Breast epithelium (tissue), 4 donors: ENCODE measurements at places on chromosomes 4 and X. TPM values are rescaled to one million over a fixed set of nuclear protein-coding genes. Genes with fewer than 3 reads are reported as not detected.

The ADRA2C gene
- 1.6 TPM for total RNA-seq

The PTCHD1 gene
- total RNA-seq: 5.7 TPM

The SUPT20HL2 gene
- not detected for total RNA-seq

The HPSE gene
- 1.3 TPM for total RNA-seq

The IL1RAPL1 gene
- total RNA-seq: 0.16 TPM

The P2RY10 gene
- total RNA-seq: 0.98 TPM

GRCh38 chr4:52376132-52376704 lies 282.9 kb downstream of the USP46 start:
- H3K36me3 ChIP-seq: no peaks in the 10 kb centered on the region
- no peaks in the 10 kb centered on the region for H3K27me3 ChIP-seq
- H3K4me3 ChIP-seq: no peak overlapping the region

GRCh38 chr4:23741681-23742191 lies 148.1 kb downstream of the PPARGC1A start:
- no peaks in the 10 kb centered on the region for H3K36me3 ChIP-seq
- DNase-seq: no peak
- H3K4me3 ChIP-seq: no peak overlapping the region
- no peaks in the 10 kb centered on the region for H3K4me1 ChIP-seq

DNA sequence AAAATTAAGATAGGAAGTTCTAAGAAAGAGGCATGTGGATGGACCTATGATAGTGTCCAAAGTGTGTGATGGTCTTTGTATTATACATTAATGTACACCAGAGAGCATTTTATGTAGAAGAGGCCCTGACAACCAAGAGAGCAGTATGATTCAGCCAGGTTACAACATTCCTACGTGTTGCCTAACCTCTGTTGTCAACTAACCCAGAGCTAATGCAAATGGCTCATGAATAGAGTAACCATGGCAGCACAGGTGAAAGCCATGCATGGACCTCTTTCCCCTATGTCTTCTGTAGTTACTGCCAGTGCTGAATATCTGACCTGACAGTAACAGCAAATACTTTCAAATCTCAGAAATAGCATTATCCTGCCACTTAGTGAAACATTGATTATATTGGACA lies 255.6 kb downstream of the NDST4 start:
- H3K27ac ChIP-seq: no peak overlapping the region
- no peaks in the 10 kb centered on the region for H3K27me3 ChIP-seq
- no peaks in the 10 kb centered on the region for H3K4me1 ChIP-seq

DNA sequence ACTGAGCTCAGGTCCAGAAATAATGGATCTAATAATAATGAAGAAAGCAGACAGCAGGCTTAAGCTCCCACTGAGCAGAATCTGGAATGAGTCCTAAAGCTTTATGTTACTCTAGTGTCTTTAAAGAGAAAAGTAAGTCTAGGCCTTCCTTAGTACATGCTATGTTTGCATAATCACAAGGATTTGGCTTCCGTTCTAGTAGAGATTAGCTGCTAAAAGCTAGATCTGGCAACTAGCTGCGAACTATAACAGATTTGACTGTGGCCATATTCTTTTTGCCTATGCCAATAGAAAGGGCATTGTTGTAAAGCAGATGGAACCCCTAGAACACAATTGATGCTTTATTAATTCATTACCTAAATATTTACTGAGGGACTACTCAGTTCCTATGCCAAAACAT lies 19.0 kb downstream of the COX7B2 start:
- no peak overlapping the region for H3K27ac ChIP-seq
- no peaks in the 10 kb centered on the region for H3K4me1 ChIP-seq
- H3K4me3 ChIP-seq: no peak overlapping the region
- no peaks in the 10 kb centered on the region for H3K36me3 ChIP-seq
- H3K27me3 ChIP-seq: no peaks in the 10 kb centered on the region

GRCh38 chr4:141350122-141350905 lies 129.6 kb downstream of the ZNF330 start:
- no peaks in the 10 kb centered on the region for H3K27me3 ChIP-seq
- DNase-seq: no peak
- H3K36me3 ChIP-seq: no peaks in the 10 kb centered on the region
- H3K27ac ChIP-seq: no peak overlapping the region

DNA sequence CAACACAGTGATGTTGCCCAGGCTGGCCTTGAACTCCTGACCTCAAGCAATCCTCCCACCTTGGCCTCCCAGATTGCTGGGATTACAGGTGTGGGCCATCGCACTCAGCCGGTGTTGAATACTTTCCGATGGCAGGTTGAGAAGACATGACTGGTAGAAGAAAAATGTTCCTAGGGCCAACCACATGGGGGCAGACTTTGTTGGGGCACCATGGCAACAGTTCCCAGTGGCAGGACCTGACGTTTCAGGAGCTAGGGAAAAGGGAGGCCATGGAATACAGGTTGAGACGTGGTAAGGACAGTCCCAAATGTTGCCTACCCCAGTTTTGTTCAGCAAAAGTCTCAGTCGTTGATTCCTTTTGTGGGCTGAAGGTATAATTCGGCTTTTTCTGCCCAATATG lies 134.6 kb downstream of the ASMT start:
- H3K4me1 ChIP-seq: no peaks in the 10 kb centered on the region
- no peak overlapping the region for H3K27ac ChIP-seq
- H3K36me3 ChIP-seq: no peaks in the 10 kb centered on the region

DNA sequence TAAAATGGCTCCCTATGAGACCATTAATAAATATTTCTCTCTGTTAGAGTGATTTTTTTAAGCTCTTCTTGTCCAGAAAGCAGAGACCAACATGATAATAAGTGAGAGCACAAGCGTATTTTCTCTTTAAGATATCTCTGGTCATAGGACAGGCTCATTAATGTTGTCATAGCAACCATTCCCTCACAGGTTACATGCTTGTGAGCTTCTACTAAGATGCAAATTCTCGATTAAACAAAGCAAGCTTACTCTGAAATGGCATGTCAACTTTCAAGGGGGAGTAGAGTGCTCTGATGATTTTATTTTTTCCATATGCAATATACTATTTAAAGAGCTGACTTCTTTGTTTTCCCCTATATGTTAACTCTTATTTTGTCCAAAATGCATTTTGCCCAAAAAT lies 487.2 kb upstream of the LCORL start:
- H3K36me3 ChIP-seq: no peaks in the 10 kb centered on the region
- no peaks in the 10 kb centered on the region for H3K4me1 ChIP-seq
- H3K27me3 ChIP-seq: no peaks in the 10 kb centered on the region
- no peak overlapping the region for H3K4me3 ChIP-seq
- DNase-seq: no peak

DNA sequence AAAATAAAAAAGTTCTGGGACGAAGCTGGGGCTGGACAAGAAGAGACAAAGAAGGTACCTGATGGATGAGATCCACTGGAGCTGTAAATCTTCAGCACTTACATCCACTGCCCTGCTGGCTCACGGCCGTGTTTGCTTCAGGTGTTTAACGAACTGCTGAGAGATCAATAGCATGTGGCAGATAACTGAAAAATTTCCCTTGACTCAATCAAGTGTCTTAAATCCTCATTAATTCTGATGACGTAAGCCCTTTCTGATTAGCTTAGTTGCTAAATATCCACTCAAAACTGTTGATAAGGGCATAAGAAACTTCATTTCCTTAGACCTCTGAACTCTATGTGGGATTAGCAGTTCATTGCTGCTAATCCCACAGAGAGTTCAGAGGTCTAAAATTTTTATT lies 354.2 kb upstream of the HS3ST1 start:
- no peak for DNase-seq
- H3K27me3 ChIP-seq: no peaks in the 10 kb centered on the region
- no peak overlapping the region for H3K4me3 ChIP-seq
- no peaks in the 10 kb centered on the region for H3K36me3 ChIP-seq
- H3K27ac ChIP-seq: no peak overlapping the region

DNA sequence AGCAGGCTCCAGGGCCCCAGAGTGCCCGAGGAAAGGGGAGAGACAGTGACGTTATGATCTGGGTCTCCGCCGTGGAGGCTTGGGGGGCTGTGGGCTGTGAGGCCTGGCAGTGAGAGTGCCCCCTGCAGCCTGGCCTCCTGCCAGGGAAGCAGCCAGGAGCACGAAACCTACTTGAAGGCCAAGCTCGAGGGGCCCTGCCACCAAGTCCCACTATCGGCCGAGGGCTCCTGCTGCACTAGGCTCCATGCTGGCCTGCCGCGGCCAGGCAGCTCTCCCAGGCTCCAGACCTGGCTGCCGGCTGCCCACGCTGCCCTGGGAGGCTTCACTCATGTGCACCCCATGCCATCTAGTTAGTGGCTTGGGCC lies 18.7 kb downstream of the FLNA start:
- H3K36me3 ChIP-seq: no peaks in the 10 kb centered on the region
- no peak for DNase-seq
- H3K4me1 ChIP-seq: no peaks in the 10 kb centered on the region
- no peaks in the 10 kb centered on the region for H3K27me3 ChIP-seq
- H3K4me3 ChIP-seq: no peak overlapping the region

- DNase-seq: no peak
- no peaks in the 10 kb centered on the region for H3K36me3 ChIP-seq
- no peak overlapping the region for H3K27ac ChIP-seq
- H3K27me3 ChIP-seq: no peaks in the 10 kb centered on the region
- H3K4me1 ChIP-seq: no peaks in the 10 kb centered on the region
Measured at GRCh38 chrX:110257889-110258288, 60.0 kb downstream of the AMMECR1 start.

DNA sequence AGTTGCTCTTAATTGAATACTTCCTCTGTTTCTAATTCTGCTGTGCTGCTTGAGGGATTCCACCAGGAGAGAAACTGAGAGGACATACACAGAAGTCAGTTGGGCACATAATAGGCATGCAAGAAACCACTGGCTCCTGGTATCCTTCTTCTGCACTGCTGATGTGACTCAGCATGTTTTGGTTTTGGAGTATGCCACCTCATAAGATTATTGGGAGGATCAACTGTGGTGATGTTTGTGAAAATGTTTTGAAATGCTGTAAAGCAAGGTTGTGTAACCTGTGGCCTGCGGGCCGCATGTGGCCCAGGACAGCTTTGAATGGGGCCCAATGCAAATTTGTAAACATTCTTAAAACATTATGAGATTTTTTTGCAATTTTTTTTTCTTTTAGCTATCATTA lies 119.6 kb downstream of the GATB start:
- no peaks in the 10 kb centered on the region for H3K4me1 ChIP-seq
- no peak overlapping the region for H3K27ac ChIP-seq
- DNase-seq: no peak
- H3K27me3 ChIP-seq: no peaks in the 10 kb centered on the region
- H3K4me3 ChIP-seq: no peak overlapping the region
- H3K36me3 ChIP-seq: no peaks in the 10 kb centered on the region

GRCh38 chr4:19689511-19689910 lies 562.2 kb upstream of the SLIT2 start:
- H3K27ac ChIP-seq: no peak overlapping the region
- no peaks in the 10 kb centered on the region for H3K36me3 ChIP-seq
- no peak overlapping the region for H3K4me3 ChIP-seq

DNA sequence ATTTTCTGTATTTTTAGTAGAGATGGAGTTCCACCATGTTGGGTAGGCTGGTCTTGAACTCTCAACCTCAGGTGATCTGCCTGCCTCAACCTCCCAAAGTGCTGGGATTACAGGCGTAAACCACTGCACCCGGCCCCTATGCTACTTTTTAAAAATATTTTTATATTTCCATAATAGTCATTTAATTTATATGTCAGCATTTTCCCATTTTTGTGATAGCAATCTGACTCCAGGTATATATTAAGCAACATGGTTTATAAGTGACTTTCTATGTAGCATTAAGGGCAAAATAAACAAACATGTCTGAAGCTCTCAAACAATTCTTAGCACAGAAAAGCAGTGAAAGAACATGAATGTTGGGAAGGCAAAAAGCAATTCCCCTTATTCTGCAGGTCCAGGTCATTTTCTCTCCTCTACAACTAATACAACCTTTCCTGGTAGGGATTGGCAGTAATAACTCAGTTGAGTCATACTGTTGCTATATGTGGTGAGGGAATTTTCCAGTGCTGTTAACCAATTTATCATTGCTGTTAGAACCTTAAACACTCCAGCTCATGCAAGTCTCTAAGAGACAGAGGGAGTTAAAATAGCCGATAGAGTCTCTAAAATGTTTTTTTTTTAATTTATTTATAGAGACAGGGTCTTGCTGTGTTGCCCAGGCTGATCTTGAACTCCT lies 24.0 kb downstream of the SMIM14 start:
- H3K27me3 ChIP-seq: no peaks in the 10 kb centered on the region
- H3K27ac ChIP-seq: no peak overlapping the region
- no peak overlapping the region for H3K4me3 ChIP-seq
- DNase-seq: no peak
- no peaks in the 10 kb centered on the region for H3K4me1 ChIP-seq
- H3K36me3 ChIP-seq: no peaks in the 10 kb centered on the region

DNA sequence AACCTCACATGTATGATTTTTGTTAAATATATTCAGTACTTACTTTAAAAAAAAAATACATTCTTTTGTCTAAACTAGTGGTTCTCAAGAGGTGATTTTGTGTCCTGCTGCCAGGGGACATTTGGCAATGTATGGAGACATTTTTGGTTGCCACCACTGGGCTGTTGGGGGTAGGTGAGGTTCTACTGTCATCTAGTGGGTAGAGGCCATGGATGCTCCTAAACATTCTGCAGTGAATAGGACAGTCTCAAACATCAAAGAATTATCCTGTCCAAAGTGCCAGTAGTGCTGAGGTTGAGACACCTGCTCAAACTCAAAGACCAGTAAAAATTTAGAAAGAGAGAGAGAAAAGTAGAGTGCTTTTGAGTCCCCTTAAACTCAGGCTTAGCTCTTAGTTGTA lies 32.9 kb upstream of the PGM2 start:
- H3K36me3 ChIP-seq: no peaks in the 10 kb centered on the region
- DNase-seq: no peak
- H3K27ac ChIP-seq: no peak overlapping the region
- H3K4me1 ChIP-seq: no peaks in the 10 kb centered on the region

DNA sequence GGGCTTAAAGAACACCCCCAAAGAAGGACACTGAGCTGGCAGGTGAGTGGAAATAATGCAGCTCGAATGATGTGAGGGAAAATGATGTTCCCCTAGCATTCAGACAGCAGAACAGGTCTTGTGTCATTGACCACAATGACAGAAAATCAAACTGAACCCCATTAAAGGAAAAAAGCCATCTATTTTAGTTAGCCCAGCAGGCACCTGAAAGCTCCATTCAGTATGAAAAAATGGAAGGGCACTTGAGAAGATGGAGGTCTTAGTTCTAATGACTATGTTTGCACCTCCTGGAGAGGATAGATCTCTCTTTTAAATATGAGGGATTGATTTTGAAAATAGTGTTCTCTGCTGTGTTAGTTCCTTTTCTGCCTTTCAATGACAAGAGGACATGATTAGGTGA lies 323.1 kb downstream of the NKX6-1 start:
- no peak overlapping the region for H3K4me3 ChIP-seq
- no peaks in the 10 kb centered on the region for H3K4me1 ChIP-seq
- no peak overlapping the region for H3K27ac ChIP-seq

DNA sequence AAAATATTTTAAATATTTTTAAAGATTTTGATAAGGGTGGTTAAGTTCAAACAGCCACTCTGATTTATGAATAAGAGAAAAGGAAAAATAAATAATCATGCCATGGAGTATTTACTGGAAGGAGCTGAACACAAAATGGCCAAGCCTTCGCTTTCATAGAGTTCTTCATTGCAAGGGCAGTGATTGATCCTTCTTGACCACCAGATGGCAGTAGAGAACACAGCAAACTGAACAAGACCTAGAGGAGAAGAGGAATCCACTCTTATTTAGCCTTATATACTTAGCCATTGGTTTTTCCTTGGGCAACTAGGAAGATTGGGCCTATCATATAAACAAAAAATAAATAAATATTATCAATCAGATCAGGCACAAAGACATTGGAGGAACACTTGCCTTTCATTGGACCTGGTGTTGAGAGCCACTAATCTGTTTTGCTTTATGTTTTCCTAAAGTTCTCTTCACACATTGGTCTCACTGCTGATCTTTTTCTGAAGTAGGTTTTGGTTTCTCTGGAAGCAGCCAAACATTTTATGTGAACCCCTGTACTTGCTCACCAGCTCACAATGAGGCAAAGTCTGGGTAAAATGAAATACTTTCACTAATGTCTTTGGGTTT lies 58.1 kb upstream of the PARM1 start:
- no peaks in the 10 kb centered on the region for H3K27me3 ChIP-seq
- no peaks in the 10 kb centered on the region for H3K36me3 ChIP-seq
- H3K27ac ChIP-seq: no peak overlapping the region
